HEK293T (cell line): ENCODE measurements at places on chromosomes 5 and 9.

DNA sequence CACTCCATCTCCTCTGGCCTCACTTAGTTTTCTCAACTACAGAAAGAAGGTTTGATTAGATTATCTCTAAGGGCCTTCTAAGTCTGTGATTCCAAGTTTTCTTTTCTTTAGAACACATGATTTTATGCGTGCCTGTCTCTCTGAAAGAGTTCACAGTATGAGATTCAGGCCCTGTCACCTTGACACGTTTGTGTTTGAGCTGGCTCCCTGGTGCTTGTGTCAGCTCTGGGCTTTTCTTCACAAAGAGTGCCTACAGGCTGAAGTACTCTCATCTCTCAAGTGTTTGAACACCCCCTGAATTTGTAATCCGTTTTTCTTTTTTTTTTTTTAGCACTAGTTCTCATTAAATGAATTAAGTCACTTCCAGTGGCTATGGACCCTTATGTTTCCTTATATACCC is 306.9 kb upstream of the C9orf72 start:
- DNase-seq = no peak

DNA sequence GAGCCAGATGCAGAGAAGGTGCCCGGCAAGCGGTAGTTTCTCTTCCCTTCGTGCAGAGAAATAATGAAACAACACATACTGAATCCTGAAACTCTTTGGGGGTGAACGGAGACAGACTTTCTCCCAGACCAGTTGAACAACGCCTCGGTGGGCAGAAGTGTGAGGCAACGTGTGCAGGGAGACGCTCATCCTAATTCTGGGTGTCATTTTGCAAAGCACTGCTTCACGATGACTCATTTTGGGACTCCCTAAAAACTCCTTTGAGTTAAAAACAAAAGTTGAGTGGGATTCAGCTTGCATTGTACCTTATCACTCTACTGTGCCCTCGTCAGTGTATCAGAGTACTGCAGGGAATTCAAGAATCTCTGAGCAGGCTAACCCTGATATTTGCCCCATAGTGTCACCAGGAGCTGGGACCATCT is 3.5 kb upstream of the NEK6 start:
- no peak for DNase-seq

- DNase-seq = no peak
Measured at GRCh38 chr9:2742214-2742613, 24.9 kb downstream of the KCNV2 start.

DNA sequence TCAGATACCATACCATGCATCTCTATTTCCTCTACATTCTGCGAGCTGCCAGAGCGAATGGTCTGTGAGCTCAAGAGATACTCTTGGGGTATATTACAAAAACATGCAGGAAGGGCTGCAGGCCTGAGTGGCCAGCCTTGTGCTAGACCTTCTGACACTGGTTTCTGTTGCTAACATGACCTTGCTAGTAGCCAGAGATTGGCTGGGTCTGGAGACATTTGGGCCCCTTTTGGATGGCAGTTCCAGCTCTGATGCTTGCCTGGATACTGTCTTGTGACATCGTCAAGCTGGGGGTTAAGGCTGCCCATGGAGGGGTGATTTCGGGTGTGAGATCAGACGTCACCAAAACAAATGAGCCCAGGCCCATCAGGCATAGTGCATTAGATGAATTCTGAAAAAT is 56.1 kb upstream of the FSTL4 start:
- DNase-seq = no peak

DNA sequence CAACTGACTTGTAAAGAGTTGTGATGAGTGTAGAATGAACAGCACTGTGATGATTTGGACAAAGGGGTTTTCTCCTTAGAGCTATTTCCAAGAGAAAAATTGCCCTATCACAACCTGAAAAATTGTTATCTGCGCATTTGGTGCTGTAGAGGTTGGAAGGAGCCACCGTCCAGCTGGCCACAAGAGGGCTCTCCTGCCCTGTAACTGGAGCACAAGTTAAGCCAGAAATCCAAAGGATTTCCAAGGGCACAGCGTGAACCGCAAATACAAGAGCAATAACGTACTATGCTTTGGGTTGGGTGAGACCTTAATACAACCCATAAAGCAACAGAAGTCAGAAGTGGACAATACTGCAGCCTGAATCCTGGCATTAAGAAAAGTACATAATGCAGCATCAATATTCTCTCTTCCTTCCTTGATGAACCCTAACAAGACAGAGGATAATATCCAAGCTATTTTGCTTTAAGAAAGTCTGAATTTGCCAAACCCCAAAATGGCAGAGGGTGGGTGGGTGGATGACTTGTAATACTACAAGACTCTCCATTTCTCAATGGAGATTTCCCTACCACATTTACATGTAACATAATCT is 56.8 kb upstream of the SMIM32 start:
- DNase-seq = peak; percentile 71

DNA sequence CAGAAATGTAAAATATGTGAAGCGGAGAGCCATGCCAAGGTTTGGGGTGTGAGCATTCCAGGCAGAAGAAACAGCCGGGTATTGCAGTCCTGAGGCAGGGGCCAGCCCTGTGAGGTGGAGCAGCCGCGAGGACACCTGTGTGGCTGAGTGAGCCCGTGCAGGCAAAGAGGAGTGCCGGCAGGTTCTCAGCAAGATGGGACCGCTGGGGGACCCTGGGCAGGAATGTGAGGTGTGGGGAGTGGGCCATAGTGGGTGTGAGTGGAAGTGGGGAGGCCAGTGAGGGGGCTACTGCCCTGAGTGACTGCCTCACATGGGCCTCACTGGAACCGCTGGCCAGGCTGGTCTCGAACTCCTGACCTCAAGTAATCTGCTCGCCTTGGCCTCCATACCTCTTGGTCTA is 8.1 kb upstream of the PRR7 start:
- DNase-seq = no peak

DNA sequence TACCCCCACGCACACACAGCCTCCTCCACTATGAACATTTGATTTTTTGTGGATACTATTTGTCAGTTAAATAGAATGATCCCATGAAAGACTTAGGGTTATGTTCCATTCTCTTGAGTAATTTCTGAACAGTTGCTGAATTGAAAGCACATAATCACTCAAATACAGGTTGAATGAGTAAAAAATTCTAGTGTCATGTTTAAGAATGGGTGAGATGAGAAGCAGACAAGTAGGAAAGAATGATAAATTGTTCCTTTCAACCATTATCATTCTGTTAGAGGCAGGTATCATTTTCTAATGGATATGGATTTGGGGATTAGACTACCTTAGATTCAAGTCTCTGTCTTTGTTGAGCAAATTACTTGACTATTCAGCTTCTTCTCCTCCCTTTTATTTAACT is 19.3 kb downstream of the RAD50 start:
- DNase-seq = no peak

- DNase-seq = no peak
Measured at GRCh38 chr9:127064335-127064734, 58.1 kb downstream of the ANGPTL2 start.

- DNase-seq = no peak
Measured at GRCh38 chr9:27703216-27703980, 130.1 kb upstream of the C9orf72 start.

- no peak for DNase-seq
Measured at GRCh38 chr5:115084246-115084793, 85.4 kb downstream of the TRIM36 start.

DNA sequence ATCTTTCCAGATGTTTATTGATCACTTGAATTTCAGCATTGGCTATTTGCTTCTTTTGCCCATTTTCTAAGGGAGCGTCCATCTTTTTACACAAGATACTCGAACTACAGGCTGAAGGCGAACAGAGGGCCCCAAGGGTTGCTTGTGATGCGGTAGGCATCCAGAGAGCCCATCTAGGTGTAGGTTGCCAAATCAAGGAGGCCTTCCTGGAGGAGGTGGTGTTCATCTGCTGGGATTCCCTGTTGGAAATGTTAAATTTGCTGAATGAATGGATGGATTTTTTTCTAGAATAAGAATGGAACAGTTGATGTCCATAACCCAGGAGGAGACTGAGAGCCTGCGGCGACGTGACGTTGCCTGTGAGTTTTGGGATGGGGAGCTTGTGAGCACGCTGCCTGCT is 31.4 kb downstream of the LRSAM1 start:
- DNase-seq = no peak

- DNase-seq = peak; percentile 13
Measured at GRCh38 chr5:110333384-110333783, 393.1 kb downstream of the TMEM232 start.

GRCh38 chr5:139844472-139845145 is 49.0 kb downstream of the PSD2 start:
- peak; percentile 83 for DNase-seq

DNA sequence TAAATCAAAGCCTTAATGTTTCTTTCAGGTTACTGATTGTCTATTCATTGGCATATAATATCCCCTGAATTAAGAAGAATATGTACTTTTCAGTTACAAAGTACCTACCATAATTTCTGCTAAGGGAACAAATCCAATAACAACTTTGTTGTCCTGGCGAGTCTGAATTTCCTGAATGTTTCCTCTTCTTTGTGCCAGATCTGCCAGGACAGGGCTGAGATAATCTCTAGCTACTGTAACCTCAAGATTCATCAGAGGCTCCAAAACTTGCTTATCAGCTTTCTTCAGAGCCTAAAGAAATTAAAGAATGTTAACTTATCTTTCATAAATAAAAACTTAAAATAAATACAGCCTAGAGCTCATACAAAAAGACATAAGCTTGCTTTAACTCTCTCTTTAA is 37.2 kb downstream of the HEXB start:
- DNase-seq = no peak

DNA sequence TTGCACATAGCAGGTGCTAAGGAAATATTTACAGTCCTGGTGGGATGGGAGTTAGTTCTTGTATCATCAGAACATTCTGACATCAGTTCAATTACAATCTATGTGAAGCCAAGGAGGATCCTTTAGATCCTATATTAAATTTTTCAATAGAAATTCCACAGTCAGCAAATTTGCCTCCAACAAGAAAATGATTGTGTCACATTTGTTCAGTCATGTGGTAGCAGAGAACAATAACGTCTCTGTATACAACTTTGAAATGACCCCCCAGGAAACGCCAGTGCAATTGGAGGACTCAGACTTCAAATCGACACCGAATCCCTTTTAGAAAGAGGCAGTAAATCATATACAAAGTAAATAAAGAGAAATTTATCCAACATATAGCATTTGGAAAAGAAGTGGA is 392.1 kb downstream of the DTWD2 start:
- no peak for DNase-seq
